ENCODE measurements at places on chromosomes 2 and 18.

- DNase-seq: no peak
Observed at GRCh38 chr18:13418013-13418710, 199.6 kb downstream of the LDLRAD4 start.

- DNase-seq: no peak
Observed at GRCh38 chr18:39840856-39841481, 2114.1 kb upstream of the PIK3C3 start.

DNA sequence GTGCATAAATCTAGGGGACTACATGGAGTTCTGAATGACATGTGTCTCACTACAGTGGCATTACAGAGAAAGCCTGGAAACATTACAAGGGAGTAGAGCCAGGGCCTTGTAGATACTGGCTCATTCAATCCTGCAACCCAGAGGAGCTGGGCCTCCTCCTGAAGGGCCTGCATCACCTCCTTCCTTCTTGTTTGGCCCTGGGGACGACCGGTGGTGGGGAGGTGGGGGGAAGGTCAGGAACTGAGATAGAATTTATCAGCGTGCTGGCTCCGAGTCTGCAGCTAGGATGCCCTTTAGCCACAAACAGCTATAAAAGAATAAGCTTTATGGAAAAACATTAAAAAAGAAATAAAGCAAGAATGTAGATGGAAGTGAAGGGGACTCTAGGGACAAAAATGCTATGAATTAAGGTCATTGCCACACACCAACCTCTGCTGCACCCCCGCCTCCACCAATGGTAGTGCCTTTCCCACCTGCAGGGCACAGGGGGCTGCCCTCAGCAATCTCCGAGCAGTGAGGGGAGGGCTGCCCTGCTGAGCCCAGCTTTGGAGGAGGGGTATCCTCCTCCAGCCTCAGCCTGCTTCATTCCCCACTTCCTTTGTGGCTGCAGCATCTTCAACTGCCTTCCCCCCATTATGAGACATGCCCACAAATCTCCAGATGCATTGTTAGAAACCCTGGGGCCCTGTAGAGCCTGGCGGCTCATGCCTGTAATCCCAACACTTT lies 149.0 kb downstream of the MSH2 start:
- DNase-seq: no peak

DNA sequence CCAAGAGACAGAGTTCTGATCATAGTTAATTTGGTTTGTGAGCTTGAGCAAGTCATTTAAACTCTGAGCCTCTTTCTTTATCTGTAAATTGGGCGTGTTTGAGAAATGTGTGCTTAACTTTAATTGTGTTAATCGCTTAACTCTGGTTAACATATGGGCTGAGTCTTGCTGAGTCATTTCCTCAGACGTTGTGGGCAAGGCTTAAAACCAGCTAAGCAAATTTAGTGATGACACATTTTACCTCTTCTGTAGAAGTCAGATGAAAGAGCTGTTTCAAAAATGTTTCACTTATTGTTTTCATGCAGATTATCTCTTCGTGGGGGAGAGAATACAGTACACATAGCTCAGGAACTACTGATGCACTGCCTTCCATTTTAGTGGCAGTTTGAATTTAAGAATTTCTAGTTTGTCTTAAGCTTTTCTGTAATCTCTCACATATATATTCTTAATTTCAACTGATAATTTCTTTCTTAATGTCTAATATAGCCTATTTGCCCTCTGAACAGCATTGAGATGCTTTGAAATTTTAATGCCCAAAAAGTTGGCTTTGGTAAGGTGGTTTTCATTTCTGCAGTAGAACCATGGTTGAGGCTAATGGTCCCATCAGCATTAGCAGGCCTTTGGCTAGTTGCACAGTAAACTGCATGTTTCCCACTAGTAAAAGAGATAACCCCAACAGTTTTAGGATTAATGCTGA lies 34.9 kb downstream of the RAB10 start:
- DNase-seq: no peak

DNA sequence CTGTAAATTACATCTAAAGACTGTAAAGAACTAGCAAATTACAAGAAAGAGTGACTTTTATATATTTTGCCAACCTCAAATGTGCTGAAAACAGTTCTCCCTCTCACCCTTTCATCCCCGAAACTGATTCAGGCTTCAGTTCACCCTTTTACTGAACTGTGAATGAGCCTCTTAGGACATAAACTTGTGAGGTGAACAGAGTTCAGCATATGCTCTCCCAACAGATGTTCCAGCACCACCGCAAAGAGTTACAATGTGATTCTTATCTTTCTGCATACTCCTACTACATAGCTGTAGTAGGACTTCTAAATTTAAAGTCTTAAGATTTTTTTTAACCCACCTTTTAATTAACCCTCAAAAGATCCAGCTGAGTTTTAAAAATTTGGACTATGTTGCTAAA lies 1.2 kb upstream of the ZCCHC2 start:
- DNase-seq: no peak

DNA sequence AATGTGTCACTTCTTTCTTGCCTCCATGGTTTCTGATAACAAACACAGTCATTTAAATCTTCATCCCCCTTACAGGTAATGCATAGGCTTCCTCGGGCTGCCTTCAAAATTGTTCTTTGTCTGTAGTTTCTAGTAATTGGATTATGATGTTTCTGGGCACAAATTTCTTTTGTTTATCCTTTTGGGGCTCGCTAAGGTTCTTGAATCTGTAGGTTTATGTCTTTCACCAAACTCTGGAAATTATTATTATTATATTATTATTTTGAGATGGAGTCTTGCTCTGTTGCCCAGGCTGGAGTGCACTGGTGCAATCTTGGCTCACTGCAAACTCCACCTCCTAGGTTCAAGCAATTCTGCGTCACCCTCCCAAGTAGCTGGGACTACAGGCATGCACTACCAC lies 16.3 kb upstream of the RMP24 start:
- no peak for DNase-seq

- DNase-seq: no peak
Observed at GRCh38 chr18:64273724-64274123, 124.8 kb upstream of the LINC00305 start.

GRCh38 chr2:224781400-224781799 lies 65.2 kb upstream of the CCDC195 start:
- no peak for DNase-seq

GRCh38 chr2:29697715-29698114 lies 223.7 kb downstream of the ALK start:
- no peak for DNase-seq

DNA sequence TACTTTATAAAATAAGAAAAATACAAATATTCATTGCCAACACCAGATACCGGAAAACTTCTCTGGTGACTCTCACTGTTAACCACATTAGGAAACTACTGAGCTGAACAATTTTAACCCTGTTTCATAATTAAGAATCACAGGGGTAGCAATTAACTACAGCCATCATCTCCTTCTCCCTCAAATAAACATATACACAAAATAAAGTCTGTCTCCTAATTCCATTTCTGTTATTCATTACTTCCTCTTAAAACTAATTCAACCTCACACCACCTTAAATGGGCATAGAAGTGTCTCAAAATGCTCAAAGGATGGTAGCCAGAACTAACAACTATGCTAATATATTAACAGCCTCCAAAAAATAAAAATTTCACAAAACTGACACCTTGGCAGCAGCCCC lies 60.7 kb downstream of the ACVR1 start:
- no peak for DNase-seq

GRCh38 chr2:111627256-111627655 lies 256.7 kb downstream of the ANAPC1 start:
- DNase-seq: no peak

Measured in stimulated activated CD4-positive, alpha-beta T cell treated with anti-CD3 and anti-CD28 coated beads, Interleukin-15, amount 100 ng/mL, for 48 hours (primary cell).